ENCODE measurements at places on chromosomes 1 and 21. TPM values are rescaled to one million over a fixed set of nuclear protein-coding genes. Genes with fewer than 3 reads are reported as not detected.
A peak's percentile ranks its signal among the peaks of the same experiment; 100 is the strongest.

- DNase-seq: no peak
Observed at GRCh38 chr1:18687273-18687672, 56.6 kb downstream of the PAX7 start.

Gene LCE2C
- total RNA-seq: not detected

Gene MROH7
- total RNA-seq: not detected

Gene PRELP
- not detected for total RNA-seq

Gene CDC42BPA
- 24.2 TPM for total RNA-seq

DNA sequence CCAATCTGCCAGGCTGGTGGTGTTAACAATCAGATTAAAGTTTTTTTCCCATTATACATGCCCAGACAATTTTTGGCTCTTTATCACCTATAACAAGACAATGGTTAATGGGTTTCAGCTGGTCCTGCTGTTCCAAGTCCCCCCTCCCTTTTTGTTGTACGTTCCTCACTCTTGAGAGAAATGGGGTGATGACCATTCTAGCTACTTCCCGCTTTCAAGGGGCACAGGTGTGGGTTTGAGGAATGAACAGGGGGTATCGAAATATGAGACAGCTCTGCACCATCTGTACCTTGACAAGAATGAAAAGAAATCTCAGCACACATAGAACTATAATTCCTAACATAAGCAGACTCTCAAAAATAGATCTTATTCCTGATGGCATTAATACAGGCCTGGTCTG lies 326.8 kb downstream of the PTPRU start:
- no peak for DNase-seq

Gene PPIE
- 75.6 TPM for total RNA-seq

Gene DIO1
- 0.39 TPM for total RNA-seq

- no peak for DNase-seq
Observed at GRCh38 chr1:28516518-28516956, 10.7 kb downstream of the RCC1 start.

Gene OXCT2
- total RNA-seq: 1.9 TPM

Gene IGSF21
- total RNA-seq: not detected

- no peak for DNase-seq
Observed at GRCh38 chr1:51341876-51342496, 11.6 kb upstream of the TTC39A start.

DNA sequence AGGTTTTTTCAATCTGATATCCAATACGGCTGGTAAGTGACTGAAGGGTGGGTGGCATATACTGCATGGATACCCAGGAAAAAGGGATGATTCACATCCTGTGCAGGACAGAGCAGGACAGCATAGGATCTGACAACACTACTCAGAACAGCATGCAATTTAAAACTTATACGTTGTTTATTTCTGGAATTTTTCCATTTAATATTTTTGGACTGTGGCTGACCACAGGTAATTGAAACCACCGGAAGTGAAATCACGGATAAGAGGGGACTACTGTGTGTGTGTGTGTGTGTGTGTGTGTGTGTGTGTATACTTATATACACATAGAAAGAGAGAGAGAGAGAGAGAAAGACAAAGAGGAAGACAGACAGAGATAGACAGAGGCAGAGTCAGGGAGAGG lies 23.0 kb downstream of the ERICH3 start:
- DNase-seq: peak; percentile 94

Gene C1orf226
- total RNA-seq: not detected

Gene NUP210L
- total RNA-seq: not detected

GRCh38 chr1:28259934-28260802 lies 850 bp downstream of the SESN2 start:
- peak; percentile 82 for DNase-seq

- DNase-seq: no peak
Observed at GRCh38 chr1:182166750-182167149, 105.2 kb upstream of the ZNF648 start.

DNA sequence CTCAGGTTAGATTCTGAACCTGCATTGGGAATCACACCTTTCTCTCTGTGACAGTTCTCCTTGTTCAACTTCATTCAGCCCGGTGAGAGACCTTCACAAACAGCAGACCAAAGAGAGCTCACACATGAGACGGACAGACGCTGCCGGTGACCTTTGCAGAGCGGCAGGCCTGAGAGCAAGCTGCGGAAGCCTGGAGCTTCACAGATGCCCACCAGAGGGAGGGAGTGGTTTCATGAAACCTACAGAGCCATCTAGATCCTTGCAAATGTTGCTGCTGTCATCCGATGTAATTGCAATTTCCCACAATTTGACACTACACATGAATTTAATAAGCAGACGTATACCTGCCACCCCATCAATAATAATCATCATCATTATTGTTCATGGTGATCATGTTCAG lies 39.4 kb downstream of the GRIK3 start:
- DNase-seq: no peak

Gene LORICRIN
- not detected for total RNA-seq

GRCh38 chr1:35876988-35877387 lies 6.0 kb upstream of the AGO1 start:
- DNase-seq: peak; percentile 15

DNA sequence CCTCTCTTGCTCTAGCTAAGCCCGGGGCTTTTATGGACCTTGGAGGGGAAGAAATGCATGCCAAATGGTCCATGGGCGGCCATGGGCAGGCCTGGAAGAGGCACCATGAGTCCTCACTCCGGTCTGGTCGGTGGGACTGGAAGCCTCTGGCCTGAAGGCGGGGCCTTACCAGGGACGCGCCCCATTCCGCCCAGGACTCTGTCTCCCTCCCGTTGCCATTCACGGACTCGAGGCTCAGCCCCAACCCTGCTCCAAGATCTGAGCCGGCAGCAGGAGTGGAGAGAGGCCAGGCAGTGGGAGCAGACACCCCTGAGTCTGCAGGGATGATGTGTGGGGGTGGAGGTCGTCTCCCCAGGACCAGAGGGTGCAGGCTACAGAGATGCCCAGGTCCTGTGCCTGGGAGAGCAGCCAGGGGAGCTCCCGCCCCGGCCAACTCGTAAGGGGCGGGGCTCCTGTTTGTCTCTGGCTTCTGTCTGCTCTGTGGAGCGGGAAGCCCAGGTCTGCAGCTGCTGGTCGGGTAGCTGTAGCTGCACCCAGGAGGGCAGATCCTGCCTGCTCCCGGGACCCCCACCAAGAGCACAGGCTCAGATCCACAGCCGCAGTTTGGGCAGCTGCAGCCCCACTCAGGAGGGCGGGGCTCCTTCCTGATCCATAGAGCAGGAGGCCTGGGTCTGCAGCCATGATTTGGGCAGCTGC lies 8.3 kb upstream of the KANK4 start:
- DNase-seq: no peak

Gene MAP3K21
- not detected for total RNA-seq

- DNase-seq: no peak
Observed at GRCh38 chr1:41400225-41400624, 39.0 kb downstream of the FOXO6 start.

Gene ADAMTS1
- 8.7 TPM for total RNA-seq

Gene ZNF648
- not detected for total RNA-seq

Gene ZYG11A
- 0.78 TPM for total RNA-seq

DNA sequence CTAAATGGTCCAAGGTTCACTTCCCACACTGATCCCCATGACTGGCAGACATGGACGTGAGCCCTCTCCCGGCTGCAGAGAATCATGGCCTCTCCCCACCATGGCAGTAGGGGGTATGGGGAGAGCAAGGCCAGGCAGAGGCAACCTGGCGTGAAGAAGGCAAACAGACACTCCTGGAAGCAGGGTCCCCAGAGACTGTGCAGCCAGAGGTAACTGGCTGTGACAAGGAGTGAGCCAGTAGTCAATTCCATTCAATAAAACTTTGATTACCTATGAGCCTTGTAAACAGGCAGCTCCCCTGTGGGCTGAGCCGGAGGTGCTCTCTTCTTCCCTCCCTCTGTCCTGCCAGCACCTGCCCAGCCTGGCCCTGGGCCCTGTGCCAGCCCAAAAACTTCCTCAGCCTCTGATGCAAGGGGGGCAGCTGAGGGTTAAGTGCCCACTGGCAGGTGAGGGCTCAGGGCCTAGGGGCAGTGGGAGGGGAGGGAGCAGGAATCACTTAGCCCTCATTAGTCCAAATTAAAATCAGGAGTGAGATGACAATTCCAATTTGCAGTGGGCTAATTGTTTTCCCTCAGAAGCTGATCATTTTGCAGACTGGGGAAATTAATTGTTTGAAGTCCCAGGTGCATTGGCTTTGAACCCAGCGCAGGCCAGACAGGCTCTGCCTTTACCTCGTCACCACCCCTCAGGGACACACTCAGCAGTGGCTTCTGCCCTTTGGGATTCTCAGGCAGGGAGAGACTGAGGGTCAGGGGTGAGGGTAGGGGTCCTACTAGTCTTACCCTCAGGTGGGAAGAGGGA lies 35.6 kb downstream of the LRRN2 start:
- no peak for DNase-seq
